ENCODE measurements at places on chromosomes 4 and X.

- DNase-seq: no peak
Observed at GRCh38 chr4:55118397-55118796, 7.0 kb downstream of the KDR start.

- DNase-seq: no peak
Observed at GRCh38 chrX:153598541-153599191, at the start of gene CCNQ. CCNQ (minus strand) TSS chrX:153599139; CDS start chrX:153599073, 66 bp downstream.

DNA sequence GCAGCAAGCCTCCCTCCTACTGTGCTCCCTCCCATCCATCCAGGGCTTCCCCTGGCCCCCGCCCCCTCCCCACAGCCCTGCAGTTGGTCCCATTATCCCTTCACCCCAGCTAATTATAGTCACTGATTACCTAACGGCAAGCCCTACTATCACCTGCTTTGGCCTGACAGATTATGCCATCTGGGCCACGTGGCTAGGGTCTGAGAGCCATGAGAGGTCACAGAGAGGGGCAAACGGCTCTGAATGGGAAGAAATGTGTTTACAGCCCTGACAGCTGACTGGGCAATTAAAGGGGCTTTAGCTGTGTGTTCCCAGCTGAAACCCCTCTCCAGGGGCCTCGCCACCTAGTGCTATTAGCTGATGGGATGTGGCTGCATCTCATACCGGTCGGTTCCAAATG lies 134.4 kb upstream of the CPEB2 start:
- DNase-seq: peak; percentile 81

DNA sequence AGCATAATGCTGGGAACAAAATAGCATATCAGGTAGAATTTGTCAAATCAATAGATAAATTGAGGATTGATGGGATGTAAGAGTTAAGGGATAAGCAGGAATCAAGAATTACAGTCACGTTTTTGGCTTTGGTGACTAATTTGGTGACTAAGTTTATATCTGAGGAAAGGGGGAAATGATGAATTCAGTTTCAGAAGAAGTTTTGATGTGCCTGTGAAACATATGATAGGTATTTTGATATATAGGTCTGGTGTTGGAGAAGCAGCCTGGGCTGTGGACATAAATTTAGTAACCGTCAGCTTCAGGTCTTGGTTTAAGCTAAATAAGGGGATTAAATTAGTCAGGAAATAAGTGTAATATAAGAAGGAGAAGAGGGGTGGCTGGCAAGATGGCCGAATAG lies 79.0 kb upstream of the EDA2R start:
- DNase-seq: no peak

DNA sequence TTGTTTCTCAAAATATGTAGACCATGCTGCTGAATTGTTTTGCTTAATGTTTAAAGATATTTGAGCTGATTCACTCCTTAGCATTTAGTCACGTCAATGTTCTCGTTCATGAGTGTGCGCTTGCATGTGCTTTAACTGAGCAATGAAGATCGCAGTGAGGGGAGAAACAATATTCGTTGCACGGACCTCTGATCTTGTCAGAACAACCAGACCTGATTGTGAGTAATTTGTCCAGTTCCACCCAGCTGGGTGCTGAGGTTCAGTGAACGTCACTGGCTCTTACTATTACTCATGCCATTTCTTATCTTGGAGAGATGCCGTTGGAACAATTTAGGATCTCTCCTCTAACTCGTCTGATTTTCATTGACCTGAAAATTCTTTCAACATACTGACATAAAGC lies 15.0 kb upstream of the PRKX start:
- DNase-seq: no peak

- no peak for DNase-seq
Observed at GRCh38 chr4:169222761-169223160, 48.0 kb downstream of the SH3RF1 start.

DNA sequence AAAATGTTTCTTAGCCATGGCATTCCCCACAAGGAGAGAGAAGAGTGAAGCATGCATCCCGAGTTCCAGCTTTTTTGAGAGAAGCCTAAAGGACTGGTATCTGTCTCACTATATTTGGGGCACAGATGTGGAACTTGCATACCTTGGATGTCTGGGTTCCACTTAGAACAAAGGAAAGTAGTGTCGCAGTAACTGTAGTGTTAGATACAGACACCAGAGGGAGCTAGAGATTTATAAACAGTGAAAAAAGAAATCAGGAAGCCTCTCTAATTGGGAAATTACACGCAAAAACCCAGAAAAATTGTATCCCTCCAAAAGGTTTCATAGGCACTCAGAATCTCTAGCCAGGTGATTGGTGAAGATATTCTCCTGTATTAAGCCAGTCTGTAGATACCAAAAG lies 34.4 kb downstream of the AGTR2 start:
- DNase-seq: peak; percentile 27

DNA sequence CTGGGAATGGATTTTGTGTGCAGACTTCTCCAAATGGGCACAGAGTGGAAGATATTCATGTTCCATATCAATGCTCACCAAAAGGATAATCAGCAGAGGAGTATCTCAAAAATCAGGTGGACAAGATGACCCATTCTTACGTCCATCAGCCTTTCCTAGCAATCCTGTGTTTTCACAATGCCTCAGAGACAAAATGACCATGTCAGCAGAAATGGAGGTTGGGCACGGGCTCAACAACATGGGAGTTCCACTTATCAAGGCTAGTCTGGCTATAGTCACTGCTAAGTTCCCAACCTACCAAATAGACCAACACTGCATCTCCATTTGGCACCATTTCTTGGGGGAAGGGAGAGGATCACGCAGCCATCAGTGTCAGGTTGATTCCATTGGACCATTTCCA lies 179.0 kb downstream of the COX7B2 start:
- no peak for DNase-seq

DNA sequence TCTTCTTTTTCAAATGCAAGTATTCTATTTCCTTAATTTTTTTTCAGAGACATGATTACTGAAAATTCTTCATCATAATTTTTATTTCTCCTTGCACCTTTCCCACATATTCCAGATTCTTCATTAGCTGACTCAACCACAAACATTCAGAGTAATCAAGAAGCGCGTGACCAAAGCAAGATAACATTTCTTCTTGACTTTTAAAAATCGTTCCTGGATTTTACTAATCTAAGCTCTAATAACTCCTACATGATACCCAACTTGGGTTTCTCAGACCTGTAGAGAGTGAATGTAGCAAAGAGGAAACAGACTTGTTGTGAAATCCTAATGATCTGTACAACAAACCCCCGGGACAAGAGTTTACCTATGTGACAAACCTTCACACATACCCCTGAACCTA lies 615.0 kb downstream of the TMA16 start:
- no peak for DNase-seq

DNA sequence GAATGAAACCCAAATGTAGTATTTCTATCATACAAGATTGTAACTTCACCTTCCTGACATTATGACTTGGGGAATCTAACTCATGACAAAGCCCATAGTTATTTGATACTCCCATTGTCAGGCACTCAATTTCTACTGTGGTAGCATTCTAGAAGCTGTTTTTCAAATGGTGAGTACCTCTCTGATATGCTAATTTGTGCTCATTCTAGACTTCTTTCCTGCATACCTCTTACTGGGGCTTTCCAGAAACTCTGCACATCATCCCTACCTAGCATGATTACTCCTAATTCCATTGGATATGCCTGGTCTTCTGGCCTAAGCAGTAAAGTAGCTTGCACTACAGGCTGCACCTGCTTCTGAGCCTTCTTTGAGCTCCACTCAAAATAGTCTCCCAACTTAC lies 50.4 kb upstream of the TMEM184C start:
- no peak for DNase-seq

DNA sequence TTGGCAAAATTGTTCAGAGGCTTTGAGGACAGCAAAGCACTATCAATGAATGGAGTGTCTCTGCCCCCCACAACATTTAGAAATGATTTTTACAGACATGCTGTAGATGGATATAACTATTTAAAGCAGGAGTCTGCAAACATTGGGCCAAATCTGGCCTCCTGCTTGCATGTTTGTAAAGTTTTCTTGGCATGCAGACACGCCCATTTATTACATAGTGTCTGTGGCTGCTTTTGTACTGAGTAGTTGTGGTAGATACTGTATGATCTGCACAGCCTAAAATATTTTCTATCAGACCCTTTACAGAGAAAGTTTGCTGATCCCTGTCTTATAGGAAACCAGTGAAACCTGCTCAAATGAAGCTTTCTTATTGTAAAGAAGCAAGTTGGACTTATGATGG lies 45.5 kb upstream of the PHEX start:
- DNase-seq: no peak

- no peak for DNase-seq
Observed at GRCh38 chr4:128558896-128559679, 250.4 kb upstream of the JADE1 start.

DNA sequence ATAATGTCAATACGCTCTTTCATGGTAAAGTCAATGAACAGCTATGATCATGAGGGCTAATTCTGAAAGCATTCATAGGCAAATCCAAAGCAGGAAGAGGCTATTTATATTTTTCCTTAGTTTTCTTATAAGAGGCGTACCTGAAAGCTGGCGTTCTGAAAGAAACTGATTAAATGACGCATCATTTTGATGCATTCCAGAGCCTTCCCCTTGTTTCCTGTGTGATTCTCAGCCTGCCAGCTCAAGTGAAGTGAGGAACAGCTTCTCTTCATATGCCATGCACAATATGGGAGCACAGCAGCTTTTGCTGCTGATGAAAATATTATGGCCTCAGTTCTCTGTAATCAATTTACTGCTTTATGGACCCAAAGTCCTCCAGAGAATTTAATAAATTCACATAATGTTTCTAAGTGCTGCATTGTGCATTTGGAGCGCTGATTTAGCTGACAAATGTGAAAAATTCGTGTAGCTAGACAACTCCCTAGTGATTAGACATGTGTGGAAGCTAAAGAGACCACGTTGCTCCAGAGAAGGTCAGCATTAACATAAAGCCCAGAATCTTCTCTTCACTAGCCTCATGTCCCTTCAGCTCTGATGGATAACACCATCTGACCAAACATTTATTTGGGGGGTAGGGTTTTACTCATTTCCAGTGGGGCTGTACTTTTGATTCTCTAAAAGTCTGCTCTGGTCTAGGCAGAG lies 110.8 kb downstream of the GPAT3 start:
- no peak for DNase-seq

- DNase-seq: no peak
Observed at GRCh38 chrX:107684956-107685385, 56.7 kb downstream of the PRPS1 start.

DNA sequence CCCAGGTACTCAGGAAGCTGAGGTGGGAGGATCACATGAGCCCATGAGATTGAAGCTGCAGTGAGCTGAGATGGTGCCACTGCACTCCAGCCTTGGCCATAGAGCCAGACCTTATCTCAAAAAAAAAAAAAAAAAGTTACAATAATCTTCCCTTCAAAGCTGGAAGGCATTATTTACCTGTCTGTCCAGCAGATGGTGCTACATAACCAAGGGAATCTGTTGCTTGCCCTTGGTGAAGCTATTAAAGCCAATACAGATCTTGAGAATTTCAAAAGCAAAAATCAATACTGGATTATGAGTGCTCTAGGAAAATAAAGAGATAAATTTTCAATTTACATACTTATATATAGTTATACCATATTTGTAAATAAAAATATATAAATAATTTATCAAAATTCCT lies 25.9 kb downstream of the PKD2 start:
- no peak for DNase-seq

GRCh38 chr4:7792616-7793015 lies 147.0 kb downstream of the AFAP1 start:
- DNase-seq: no peak

DNA sequence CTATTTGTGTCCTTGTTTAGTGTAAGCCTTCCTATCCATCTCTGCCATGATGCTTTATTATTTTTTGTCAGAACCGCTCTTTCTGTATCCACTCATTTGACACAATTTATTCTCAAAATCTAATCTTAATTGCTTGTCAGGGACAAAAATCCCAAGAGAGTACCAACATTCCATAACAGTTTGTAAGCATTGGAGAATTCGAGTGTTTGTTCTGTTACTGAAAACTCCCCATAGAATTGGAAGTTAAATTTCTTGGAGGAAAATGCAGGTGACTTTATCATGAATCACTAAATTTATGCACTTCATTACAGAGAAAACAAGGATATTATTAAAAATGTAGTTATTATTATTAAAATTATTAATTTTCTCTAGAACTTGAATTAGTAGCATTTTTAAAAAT lies 1986.1 kb downstream of the ARAP2 start:
- no peak for DNase-seq

- no peak for DNase-seq
Observed at GRCh38 chr4:118727360-118727759, 42.2 kb downstream of the METTL14 start.

- DNase-seq: no peak
Observed at GRCh38 chr4:136867465-136867864, 664.8 kb downstream of the PCDH18 start.

DNA sequence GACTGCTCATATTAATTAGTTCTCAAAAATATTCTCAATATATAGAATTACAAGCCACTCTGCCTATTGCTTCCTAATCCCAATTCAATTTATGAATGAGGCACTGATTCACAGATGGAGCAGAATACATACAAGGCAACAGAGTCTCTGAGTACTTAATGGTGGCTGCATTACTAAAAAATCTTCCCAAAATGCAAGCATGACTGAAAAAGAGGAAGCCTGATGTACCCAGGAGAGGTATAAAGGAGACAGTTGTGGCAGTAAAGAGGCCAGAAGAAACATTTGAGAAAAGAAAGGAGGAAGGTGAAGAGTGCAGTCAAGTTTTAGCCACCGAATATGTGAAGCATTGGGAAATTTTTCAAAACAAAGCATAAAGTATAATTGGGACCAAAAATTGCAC lies 163.2 kb upstream of the INTU start:
- DNase-seq: no peak

- DNase-seq: no peak
Observed at GRCh38 chrX:131958724-131959123, 64.4 kb upstream of the STK26 start.

DNA sequence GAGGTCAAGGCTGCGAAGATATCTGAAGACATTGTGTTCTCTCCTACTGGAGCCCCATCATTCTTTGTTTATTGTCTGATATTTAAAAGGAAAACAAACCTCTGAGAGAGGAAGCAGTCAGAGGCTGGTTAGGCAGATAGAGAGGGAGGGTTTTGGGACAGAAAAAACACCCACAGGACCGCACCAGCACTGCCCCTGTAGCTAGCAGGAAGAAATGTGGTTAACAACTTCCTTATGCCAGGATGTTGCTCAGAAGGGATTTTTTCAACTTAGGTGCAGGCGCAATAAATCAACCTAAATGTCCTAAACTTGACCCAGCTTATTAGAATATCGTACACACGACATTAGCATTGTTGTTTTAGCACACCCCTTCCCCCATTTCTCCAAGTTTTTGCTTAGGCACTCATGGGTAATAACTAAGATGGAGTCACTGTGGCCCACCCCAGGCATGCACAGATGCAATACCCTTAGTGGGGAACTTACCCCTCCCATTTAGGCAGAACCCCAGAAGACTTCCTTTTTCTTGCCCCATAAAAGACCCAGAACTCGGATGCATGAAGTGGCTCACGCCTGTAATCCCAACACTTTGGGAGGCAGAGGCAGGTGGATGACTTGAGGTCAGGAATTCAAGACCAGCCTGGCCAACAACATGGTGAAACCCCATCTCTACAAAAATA lies 2.8 kb upstream of the ZNF718 start:
- no peak for DNase-seq

Data from NCI-H1417 treated with DMSO at 0.1 percent for 48 hours (cell line).